ENCODE measurements at places on chromosomes 7 and 10.

- no peak for DNase-seq
Observed at GRCh38 chr10:68792115-68792514, 35.2 kb upstream of the STOX1 start.

DNA sequence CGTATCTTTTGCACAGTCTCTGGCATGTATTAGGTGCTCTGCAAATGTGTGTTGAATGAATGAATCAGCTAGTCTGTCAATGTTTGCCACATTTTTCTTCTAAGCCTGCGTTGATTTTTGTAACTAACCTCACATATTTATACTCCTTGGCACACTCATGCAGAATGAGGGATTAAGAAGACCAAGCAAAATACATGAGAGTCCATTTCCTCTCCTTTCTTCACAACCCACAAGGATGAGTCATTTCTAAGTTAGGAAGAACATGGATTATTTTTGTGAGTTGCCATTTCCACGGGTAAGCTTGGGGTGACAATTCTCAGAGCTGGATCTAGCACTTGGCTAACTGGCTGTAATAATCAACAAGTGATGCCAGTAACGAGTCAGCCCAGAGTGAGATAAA lies 158.8 kb downstream of the TWIST1 start:
- DNase-seq, result no peak

- no peak for DNase-seq
Observed at GRCh38 chr10:90984898-90985297, 64.0 kb upstream of the ANKRD1 start.

- peak; percentile 13 for DNase-seq
Observed at GRCh38 chr10:59865101-59865500, 41.3 kb downstream of the CCDC6 start.

DNA sequence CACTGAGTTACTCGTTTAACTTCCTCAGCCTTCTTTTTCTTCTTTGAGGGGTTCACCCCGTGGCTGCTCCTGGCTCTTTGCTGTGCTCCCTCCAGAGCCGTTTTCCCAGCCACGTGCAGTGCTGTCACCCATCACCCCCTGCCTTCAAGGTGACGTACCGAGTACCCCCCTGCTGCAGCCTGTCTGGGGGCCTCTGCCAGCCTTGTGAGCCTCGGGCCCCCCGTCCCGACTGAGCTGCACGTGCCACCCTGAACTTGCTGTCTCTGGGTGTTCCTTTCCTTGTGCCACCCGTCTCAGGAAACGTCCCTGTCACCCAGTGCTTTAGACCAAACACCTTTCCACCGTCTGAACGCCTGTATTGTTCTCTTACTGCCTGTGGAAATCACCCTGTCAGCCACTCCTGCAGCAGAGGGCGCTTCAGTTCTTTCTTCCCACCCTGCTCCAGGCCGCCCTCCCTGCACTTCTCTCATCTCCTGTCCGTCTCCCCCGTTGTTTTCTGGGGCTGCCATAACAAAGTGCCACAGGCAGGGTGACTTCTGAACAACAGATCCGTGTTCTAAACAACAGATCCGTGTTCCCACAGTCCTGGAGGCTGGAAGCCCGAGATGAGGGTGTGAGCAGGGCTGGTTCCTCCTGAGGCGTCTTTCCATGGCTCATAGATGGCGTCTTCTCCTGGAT lies 44.6 kb downstream of the WDR37 start:
- DNase-seq, result no peak

- DNase-seq, result no peak
Observed at GRCh38 chr10:83427101-83427500, 712.2 kb upstream of the GHITM start.

DNA sequence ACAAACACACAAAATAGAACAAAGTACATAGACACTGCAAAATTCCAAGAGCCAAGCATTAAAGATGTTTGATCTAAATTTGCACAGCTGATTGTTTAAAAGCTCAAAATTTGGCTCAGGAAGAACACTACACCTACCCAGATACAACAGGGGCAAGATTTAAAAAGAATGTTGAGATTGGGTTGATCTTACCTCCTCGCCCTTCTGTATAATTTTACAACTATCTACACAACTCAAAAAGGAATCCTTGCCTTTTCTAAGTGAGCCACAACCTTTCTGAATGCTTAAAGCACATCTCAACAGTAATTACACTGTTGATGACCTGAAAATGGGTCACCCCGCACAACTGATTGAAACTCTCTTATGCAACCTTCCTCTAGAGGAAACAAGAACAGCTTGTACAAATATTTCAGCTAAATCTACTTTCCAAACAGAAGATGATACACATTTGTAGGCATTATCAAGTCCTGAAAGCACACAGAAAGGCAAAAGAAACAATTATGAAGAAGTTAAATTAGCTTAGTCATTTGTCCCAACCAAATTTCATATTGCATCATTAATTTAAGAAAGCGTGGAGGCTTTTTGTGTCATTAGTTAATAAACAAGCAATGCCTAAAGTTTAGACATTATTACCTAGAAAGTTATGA lies 75.5 kb downstream of the UBE2H start:
- peak; percentile 9 for DNase-seq

- no peak for DNase-seq
Observed at GRCh38 chr7:19110026-19110730, 7.3 kb downstream of the TWIST1 start.

DNA sequence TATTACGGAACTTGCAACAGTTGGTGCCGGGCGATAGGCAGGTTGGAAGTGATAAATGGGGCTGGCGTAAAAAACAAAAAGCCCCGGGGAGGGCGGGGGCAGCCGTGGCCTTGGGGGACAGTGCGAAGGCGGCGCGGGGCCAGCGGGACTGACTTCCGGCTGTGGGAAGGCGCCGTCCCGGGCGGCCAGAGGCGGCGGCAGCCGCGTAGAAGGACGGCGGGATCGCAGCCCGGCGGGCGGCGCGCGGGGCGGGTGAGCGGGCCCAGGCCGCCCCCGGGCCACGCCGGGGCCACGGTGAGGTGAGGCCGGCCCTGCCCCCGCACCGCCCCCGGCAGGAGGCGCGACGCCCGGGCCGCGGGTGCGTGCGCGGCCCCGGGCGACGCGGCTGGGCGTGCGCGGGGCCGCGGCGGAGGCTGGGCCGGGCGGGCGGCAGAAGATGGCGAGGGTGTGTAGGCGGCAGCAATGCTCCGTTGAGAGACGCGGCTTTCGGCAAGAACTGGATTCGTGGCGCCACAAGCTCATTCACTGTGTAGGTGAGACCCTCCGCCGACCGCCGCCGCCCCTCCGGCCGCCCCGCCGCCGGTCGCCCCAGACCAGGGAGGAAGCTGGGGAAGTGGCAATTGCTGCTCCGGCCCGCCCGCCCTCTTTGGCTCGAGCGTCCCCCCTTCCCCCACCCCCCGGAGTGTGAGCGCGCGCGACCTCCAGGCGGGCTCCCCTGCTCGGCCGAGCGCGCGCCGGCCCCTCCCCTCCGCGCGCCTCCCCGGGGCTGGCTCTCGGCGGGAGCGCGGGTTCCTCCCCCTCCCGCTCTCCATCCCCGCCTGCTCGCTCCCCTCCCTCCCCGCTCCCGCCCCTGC lies at the start of gene LCOR:
Gene LCOR, plus strand, starts transcription at position 432 of the 854 bp plus-strand sequence. CDS start 116,760 bp downstream, outside the sequence.
- peak; percentile 91 for DNase-seq

DNA sequence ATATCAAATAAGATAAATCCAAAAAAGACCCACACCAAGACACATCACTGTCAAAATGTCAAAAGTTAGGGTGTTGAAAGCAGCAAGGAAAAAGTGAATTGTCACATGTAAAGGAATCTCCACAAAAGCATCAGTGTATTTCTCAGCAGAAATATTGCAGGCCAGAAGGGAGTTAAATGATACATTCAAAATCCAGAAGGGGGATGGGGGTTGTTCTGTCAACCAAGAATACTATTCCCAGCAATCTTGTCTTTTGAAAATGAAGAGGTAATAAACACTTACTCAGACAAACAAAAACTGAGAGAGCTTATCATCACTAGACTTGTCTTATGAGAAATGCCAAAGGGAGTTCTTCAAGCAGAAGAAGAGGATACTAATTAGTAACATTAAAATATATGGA lies 191.1 kb upstream of the NOBOX start:
- DNase-seq, result no peak

DNA sequence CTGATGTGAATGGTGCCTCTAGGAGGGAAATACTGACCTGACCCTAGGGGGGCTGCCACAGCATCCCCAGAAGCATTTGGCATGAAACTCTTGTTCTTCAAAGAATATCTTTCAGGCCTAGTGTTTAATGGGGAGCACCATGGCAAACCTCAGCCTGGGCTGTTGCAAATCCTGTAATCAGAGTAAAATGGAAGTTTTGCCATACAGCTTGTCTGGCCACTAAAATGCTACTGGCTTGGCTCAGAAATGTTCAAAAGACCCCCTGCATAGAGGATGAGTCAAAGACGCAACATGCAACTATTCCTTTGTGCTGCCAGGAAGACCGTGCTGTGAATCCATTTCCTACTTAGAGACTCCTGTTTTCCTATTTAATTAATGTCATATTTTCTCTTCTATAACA lies 26.7 kb downstream of the HECW1 start:
- no peak for DNase-seq

DNA sequence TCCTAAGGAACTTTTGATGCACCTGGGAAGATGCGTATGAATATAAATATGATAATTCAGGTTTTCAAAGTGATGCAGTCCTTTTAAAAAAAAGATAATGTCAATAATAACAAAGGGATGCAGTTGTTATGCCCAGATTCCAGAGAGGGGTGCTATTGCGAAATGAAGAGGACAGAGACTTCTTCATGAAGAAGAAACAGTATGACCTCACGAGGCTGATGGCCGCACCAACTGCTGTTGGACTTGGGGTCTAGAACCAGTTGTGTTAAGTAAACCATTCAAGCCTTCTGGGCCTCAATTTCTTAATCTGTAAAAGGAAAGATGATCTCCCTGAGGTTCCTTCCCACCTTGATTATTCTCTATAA lies 55.1 kb downstream of the LYZL2 start:
- no peak for DNase-seq

DNA sequence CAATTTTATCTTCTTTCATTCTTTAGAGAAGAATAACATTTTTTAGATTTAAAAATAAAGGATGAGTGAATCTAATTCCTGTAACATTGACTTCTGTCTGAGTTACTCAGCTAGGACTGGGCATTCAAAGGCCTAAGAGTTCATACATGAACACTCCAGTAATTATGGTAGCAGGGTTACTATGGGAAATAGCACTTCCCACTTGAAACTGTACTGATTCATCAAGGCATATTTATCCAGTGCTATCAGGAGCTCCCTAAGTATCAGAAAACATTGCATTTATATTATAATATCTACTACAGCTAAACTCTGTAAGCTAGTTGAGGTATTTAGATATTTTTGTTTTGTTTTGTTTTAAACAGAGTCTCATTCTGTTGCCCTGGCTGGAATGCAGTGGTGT lies 41.8 kb downstream of the NDUFB2 start:
- DNase-seq, result no peak

DNA sequence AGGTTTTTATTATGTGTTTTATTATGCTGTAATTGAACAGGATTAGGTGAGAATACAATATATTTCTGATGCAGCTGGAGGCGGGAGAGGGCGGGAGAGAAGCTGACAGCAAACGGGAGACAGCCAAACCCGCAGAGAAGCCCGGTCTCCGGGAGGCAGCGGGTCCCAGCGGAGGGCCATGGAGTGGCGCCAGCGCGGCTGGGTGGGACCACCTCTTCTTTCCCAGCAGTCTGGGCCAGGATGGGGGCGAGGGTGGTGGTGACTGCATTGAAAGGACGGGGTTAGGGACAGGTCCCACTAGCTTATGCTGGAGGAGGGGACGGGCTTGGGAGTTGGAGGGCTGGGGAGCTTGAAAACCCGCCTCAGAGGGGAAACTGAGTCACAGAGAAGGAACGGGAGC lies 14.5 kb upstream of the KAZALD1 start:
- no peak for DNase-seq

DNA sequence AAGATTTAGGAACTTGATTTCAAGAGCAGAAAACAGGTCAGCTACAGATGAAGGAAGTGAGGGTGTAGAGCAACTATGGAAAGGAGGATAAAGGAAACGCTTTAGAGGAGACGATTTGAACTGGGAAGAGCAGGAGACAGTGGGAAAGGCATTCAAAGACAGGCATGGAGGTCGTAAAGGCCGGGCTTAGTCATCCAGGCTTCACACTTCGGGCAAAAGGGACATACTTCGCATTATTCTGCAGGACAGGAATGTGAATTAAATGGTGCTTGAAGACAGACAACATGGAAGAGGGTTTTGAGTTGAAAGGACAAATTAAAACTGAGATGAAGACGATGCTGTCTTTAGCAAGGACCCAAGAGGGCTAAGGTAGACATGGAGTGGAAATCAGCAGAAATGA lies 8.1 kb downstream of the FAM171A1 start:
- no peak for DNase-seq

GRCh38 chr7:140053812-140054539 lies 8.8 kb downstream of the PARP12 start:
- no peak for DNase-seq

DNA sequence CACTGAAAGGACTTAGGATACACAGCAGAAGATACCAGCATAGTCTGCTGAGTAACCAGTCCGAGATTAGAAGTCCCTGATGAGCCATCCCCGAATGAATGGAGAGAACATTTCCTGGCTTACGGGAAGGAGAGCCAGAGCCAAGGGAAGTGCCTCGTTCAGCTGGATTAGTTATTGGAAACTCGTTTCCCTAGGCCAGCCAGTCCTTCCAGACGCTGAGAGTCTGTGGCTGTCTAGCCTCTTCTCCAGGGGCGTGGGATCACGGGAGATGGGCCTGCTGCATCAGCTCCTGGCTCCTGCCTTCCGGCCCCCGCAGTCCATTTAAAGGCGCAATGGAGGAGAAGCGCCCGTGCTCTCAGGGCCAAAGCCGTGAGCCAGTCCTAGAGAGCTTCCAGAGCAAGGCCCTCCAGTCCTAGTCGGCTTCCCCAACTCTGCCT lies 712.8 kb downstream of the PARD3 start:
- DNase-seq, result no peak

DNA sequence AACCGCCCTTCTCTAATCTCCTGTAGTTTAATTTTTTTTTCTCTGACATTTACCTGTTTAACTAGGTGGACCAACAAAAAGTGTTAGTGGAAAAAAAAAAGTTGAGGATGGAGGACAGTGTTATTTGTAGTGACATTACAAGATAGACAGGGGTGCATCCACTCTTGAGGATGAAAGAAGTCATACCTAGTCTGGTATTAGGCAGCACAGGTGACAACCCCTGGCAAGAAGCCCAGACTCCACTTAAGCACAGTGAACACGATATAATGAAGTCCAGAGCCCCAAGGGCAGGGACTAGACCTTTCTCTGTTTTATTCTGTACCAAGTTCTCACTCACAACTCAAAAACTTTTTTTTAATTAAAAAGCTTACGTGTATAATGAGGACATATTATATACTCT lies 268.4 kb downstream of the GPR37 start:
- no peak for DNase-seq

DNA sequence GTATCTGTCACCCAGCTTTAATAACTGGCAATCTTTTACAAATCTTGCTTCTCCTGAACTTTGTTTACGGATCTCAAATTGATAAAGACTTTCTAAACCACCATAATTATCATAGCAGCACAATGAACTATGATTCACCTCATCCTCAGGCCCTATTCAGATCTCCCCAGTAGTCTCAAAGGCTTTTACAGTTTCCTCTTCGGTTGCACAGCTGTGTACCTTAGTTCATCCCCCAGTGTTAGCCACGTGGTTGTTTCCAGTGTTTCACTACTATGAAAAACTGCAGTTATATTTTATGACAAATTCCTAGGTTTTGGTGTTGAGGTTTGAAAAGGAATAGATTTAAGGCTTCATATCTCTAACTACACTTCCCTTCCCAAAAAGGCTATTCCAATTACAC lies 24.9 kb downstream of the PAXIP1 start:
- no peak for DNase-seq

Data from inflammatory macrophage (primary cell).